ENCODE measurements at places on chromosomes 1 and 21.

GRCh38 chr1:21706151-21706835 lies 37.1 kb upstream of the RAP1GAP start:
- peak; percentile 11 for DNase-seq

DNA sequence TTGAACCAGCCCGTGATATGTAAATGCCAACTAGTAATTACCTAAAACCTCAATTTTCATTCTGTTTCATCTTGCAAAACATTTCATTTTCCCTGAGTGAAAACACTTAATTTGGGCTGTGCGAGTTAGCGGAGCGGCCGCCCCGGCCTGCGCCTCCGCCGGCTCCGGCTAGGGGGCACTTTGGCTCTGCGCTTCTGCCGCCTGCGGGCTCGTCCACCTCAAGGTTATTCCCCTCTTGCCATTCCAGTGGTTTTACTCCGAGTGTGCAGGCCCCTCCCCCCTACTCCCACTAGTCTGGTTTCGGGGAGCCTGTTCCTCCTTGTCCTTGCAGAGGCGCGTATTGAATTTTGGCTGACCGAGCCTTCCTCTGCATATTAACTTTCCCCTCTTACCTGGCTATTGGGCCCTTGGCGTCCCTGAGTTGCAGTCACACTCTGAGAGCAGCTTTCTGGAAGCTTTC lies 55.6 kb downstream of the PEX14 start:
- DNase-seq: no peak

GRCh38 chr1:58412071-58412580 lies 134.4 kb downstream of the OMA1 start:
- DNase-seq: no peak

GRCh38 chr21:45922648-45923047 lies 58.9 kb upstream of the COL6A1 start:
- no peak for DNase-seq

GRCh38 chr1:181179987-181180365 lies 91.5 kb downstream of the IER5 start:
- DNase-seq: peak; percentile 48

GRCh38 chr1:244067893-244068292 lies 16.8 kb downstream of the ZBTB18 start:
- no peak for DNase-seq

DNA sequence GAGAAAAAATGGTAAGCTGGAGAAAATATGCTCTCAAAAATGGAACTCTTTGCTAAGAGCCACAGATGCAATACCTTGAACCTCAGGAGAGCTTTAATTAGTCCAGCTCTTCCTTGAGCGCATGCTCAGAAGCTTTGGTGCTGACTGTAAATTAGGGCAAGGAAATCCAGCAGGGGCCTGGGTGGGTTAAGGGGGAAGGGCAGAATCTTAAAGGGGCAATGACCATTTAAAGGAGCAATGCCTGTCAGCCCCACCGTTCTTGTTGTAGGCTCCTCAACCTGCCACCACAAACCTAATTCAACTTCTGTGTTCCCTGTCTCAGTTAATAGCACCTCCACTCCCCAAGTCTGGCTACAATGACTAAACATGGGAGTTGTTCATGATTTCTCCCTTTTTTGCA lies 6.8 kb upstream of the SLC22A15 start:
- no peak for DNase-seq
